ENCODE measurements at places on chromosomes 16 and 17. TPM values are rescaled to one million over a fixed set of nuclear protein-coding genes. Genes with fewer than 3 reads are reported as not detected.

IL32 gene
- 61.6 TPM for polyA plus RNA-seq

MYLK3 gene
- polyA plus RNA-seq = 0.43 TPM

ASGR2 gene
- 2.1 TPM for polyA plus RNA-seq

CRYBA1 gene
- polyA plus RNA-seq = not detected

MFSD11 gene
- 34.3 TPM for polyA plus RNA-seq

CALB2 gene
- not detected for polyA plus RNA-seq

HBQ1 gene
- 1.1 TPM for polyA plus RNA-seq
